Regular cardiac myocyte (primary cell): ENCODE measurements at places on chromosomes 4 and X. TPM values are rescaled to one million over a fixed set of nuclear protein-coding genes. Genes with fewer than 3 reads are reported as not detected.

GNL3L gene
- 19.7 and 44.9 TPM in 2 replicates for total RNA-seq

CDKL2 gene
- under 0.01 and 1.1 TPM in 2 replicates for total RNA-seq

SPANXN3 gene
- not detected in 2 replicates for total RNA-seq

QRFPR gene
- not detected in 2 replicates for total RNA-seq

SGMS2 gene
- 153 and 221 TPM in 2 replicates for total RNA-seq

OPHN1 gene
- total RNA-seq = 4.4 and 5.9 TPM in 2 replicates

UGT2B15 gene
- not detected in 2 replicates for total RNA-seq

MAOB gene
- total RNA-seq = under 0.01 and 0.56 TPM in 2 replicates

TNMD gene
- not detected in 2 replicates for total RNA-seq

GPR50 gene
- not detected in 2 replicates for total RNA-seq

HELT gene
- total RNA-seq = not detected in 2 replicates
